ENCODE measurements at places on chromosomes 5 and 9. TPM values are rescaled to one million over a fixed set of nuclear protein-coding genes. Genes with fewer than 3 reads are reported as not detected.

DNA sequence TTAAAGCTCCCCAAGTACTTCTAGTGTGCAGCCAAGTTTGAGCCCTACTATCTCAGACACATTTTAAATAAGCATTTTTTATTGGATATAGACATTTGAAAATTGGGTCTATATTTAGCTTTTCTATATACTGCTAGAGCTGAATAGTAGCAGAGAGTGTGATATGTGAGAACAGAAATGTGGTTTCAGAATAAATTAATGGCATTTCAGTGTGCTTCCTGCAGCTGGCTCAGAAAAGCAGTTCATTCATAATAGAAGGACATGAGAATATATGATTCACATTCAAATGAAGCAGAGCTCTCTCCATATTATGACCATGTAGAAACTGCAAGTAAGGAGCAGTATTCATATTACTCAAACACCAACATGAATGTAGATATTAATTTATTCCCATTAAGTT, 464.0 kb downstream of the PTPRD start:
- no peak overlapping the region for H3K27ac ChIP-seq
- no peaks in the 10 kb centered on the region for H3K36me3 ChIP-seq
- H3K4me3 ChIP-seq, result no peak overlapping the region
- no peaks in the 10 kb centered on the region for H3K27me3 ChIP-seq
- no peak for DNase-seq

- H3K27ac ChIP-seq, result no peak overlapping the region
- no peaks in the 10 kb centered on the region for H3K27me3 ChIP-seq
- H3K4me1 ChIP-seq, result no peaks in the 10 kb centered on the region
- no peak overlapping the region for H3K4me3 ChIP-seq
Measured at GRCh38 chr9:108691614-108692013, 164.2 kb downstream of the ACTL7B start.

PTGES gene
- total RNA-seq, result 0.25 TPM

GRCh38 chr5:102312586-102313370, 16.7 kb upstream of the SLCO4C1 start:
- no peak overlapping the region for H3K27ac ChIP-seq
- DNase-seq, result no peak
- H3K36me3 ChIP-seq, result no peaks in the 10 kb centered on the region
- no peaks in the 10 kb centered on the region for H3K4me1 ChIP-seq

- H3K4me3 ChIP-seq, result peak overlapping the region; percentile 54
- DNase-seq, result no peak
- no peaks in the 10 kb centered on the region for H3K36me3 ChIP-seq
- no peaks in the 10 kb centered on the region for H3K27me3 ChIP-seq
- peaks cover 23% of the 10 kb centered on the region for H3K4me1 ChIP-seq
- H3K27ac ChIP-seq, result peak overlapping the region; percentile 92
Measured at GRCh38 chr5:154753792-154754191, 1.4 kb upstream of the LARP1 start.

- H3K36me3 ChIP-seq, result no peaks in the 10 kb centered on the region
- DNase-seq, result no peak
- no peak overlapping the region for H3K27ac ChIP-seq
- no peaks in the 10 kb centered on the region for H3K4me1 ChIP-seq
- no peak overlapping the region for H3K4me3 ChIP-seq
Measured at GRCh38 chr9:116208417-116209232, 55.0 kb downstream of the PAPPA start.

- no peaks in the 10 kb centered on the region for H3K4me1 ChIP-seq
- H3K27ac ChIP-seq, result no peak overlapping the region
- no peaks in the 10 kb centered on the region for H3K27me3 ChIP-seq
- H3K36me3 ChIP-seq, result no peaks in the 10 kb centered on the region
- no peak for DNase-seq
Measured at GRCh38 chr9:70484232-70485130, 70.0 kb upstream of the KLF9 start.

ASTN2 gene
- 2.4 TPM for total RNA-seq

SEMA5A gene
- 2.9 TPM for total RNA-seq

DNA sequence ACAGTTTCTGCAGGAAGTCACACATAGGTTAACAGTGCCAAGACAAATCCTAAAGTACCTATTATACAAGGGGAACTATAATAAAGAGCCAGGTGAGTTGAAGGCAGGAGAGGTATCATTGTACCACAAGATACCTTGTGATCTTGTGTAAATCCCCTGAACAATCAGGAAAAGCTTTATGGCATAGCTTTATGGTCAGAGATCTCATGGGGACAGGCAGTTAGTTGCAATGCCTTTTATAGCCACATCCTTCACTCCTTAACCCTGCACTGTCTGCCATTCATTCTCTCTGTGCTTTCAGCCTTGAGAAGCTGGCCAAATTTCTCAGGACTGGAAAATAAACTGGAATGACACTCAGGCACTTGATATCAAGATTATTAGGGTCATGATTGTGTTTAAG, 97.0 kb downstream of the GHR start:
- H3K4me1 ChIP-seq, result no peaks in the 10 kb centered on the region
- H3K27ac ChIP-seq, result no peak overlapping the region
- no peaks in the 10 kb centered on the region for H3K36me3 ChIP-seq
- no peak overlapping the region for H3K4me3 ChIP-seq
- no peaks in the 10 kb centered on the region for H3K27me3 ChIP-seq
- no peak for DNase-seq

GRCh38 chr5:153496835-153497234, 6.4 kb downstream of the GRIA1 start:
- no peaks in the 10 kb centered on the region for H3K36me3 ChIP-seq
- H3K27ac ChIP-seq, result no peak overlapping the region
- H3K4me3 ChIP-seq, result no peak overlapping the region
- no peak for DNase-seq

DNA sequence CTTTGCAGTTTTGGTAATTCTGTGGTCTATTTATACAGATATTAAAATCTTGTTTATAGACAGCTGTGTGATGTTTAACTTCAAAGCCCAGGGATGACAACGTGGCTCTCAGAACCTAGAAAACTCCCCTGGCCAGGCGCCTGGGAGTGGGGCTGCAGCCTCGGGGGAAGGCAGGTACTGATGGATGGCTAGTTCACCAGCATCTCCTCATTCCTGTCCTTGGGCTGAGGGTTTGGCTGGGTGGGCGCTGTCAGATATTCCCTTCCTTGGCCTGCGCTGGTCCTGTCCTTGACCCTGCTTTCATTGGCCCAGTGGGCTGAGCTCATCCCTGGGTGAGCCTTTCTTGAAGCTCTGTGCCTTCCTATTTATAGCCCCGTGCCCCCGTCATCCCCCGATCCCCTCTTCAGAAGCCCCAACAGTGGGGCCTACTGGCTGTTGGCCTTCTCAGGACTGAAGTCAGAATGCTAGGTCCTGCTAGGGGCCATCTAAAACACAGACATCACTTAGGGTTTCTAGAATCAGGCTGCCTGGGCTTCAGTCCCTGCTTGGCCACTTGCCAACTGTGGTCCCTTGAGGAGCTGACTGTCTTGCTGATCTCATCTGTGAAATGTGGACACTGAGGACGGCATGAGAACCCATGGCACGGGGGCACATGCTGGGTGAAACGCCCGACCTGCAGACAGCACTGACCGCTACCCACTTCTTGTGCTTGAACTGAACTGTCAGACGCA, 20.9 kb downstream of the SH3GLB2 start:
- H3K27me3 ChIP-seq, result no peaks in the 10 kb centered on the region
- H3K4me3 ChIP-seq, result no peak overlapping the region
- no peak overlapping the region for H3K27ac ChIP-seq
- H3K4me1 ChIP-seq, result peaks cover 4% of the 10 kb centered on the region
- DNase-seq, result no peak

DNA sequence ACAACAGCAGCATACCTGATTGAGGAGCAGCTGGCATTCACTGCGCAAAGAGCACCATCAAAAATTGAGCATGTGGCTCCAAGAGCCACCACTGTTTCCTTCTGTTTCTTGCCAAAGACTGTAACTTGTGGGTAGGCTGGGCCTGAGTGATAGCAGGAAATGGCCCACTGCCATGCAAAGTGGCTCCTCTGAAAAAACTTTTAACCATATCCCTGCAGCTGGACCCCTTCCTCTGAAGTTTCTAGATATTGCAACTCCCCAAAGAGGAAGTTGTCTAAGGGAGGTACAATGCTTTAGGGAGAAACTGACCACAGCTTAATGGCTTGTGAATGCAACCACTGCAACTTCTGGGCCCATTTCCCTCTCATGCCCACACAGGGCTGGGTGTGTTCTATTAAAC, 355.4 kb upstream of the PDE4D start:
- no peak for DNase-seq
- no peaks in the 10 kb centered on the region for H3K4me1 ChIP-seq
- no peak overlapping the region for H3K27ac ChIP-seq
- H3K36me3 ChIP-seq, result no peaks in the 10 kb centered on the region
- H3K4me3 ChIP-seq, result no peak overlapping the region
- H3K27me3 ChIP-seq, result no peaks in the 10 kb centered on the region

DNA sequence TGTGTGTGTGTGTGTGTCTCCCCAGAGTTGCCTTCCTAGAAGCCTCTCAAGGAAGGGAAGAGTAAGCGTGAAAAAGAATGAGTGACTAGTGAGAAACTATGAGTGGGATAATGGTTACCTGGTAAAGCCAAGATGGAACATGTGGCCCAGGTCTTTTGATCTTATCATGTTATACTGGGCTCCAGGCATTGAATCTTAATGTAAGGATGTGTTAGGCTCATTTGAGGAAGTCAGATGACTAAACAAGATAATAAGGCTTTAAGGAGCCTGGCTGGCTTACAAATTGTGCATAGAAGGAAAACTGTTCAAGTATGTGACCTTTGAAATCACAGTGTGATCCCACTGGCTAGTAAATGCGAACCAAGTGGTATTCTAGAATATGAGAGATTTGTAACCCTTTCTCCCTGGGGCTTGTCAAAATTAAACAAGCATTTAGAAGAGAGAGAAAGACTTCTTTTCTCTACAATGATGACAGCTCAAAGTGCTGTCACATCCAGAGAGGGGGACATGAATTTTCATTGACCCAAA, 29.9 kb upstream of the HMHB1 start:
- no peaks in the 10 kb centered on the region for H3K36me3 ChIP-seq
- H3K27ac ChIP-seq, result no peak overlapping the region
- H3K27me3 ChIP-seq, result no peaks in the 10 kb centered on the region

PCA3 gene
- total RNA-seq, result not detected

GRCh38 chr5:123874600-123875201, 362.7 kb downstream of the CSNK1G3 start:
- no peaks in the 10 kb centered on the region for H3K27me3 ChIP-seq
- H3K27ac ChIP-seq, result no peak overlapping the region
- no peak overlapping the region for H3K4me3 ChIP-seq
- no peaks in the 10 kb centered on the region for H3K36me3 ChIP-seq
- DNase-seq, result no peak

SLC2A6 gene
- total RNA-seq, result 3.2 TPM

DNA sequence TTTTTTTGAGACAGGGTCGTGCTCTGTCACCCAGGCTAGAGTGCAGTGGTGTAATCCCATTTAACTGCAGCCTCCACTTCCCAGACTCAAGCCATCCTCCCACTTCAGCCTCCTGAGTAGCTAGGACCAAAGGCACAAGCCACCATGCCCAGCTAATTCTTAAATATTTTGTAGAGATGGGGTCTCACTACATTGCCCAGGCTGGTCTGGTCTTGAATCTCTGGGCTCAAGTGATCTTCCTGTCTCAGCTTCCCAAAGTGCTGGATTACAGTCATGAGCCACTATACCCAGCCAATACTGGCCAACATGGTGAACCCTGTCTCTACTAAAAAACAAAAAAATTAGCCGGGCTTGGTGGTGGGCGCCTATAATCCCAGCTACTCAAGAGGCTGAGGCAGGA, 6.8 kb downstream of the DCAF12 start:
- DNase-seq, result no peak
- H3K36me3 ChIP-seq, result peaks cover 54% of the 10 kb centered on the region
- no peak overlapping the region for H3K4me3 ChIP-seq
- H3K27me3 ChIP-seq, result no peaks in the 10 kb centered on the region

GADD45G gene
- 15.6 TPM for total RNA-seq

DNA sequence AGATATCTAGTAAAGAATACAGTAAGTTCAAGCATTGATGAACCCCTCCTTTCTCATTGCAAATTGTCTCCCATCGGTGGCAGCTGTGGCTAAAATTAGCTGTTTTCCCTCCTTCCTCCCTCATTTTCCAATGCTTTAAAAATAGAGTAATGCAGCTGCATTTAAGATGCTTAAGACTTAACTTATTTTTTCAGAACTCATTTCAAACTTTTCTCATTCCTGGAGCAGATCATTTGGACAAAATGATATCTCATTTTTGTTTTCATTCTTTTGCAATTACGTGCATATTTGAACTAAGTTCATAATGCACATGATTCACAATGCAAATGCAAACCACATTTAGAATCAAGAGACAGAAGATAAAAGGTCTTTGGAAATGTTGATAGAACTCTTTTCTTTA, 14.6 kb downstream of the HSPB3 start:
- DNase-seq, result no peak
- H3K4me3 ChIP-seq, result no peak overlapping the region
- H3K36me3 ChIP-seq, result no peaks in the 10 kb centered on the region
- H3K27me3 ChIP-seq, result no peaks in the 10 kb centered on the region
- no peaks in the 10 kb centered on the region for H3K4me1 ChIP-seq
- H3K27ac ChIP-seq, result no peak overlapping the region

- H3K27ac ChIP-seq, result no peak overlapping the region
- H3K36me3 ChIP-seq, result no peaks in the 10 kb centered on the region
- no peaks in the 10 kb centered on the region for H3K4me1 ChIP-seq
Measured at GRCh38 chr9:19988281-19988680, 199.4 kb upstream of the SLC24A2 start.

THBS4 gene
- total RNA-seq, result 0.47 TPM

- DNase-seq, result no peak
- no peak overlapping the region for H3K27ac ChIP-seq
- H3K4me3 ChIP-seq, result no peak overlapping the region
- H3K36me3 ChIP-seq, result no peaks in the 10 kb centered on the region
- no peaks in the 10 kb centered on the region for H3K4me1 ChIP-seq
- peaks cover 9% of the 10 kb centered on the region for H3K27me3 ChIP-seq
Measured at GRCh38 chr9:92147030-92147851, 32.0 kb upstream of the SPTLC1 start.

C5orf46 gene
- not detected for total RNA-seq

DNA sequence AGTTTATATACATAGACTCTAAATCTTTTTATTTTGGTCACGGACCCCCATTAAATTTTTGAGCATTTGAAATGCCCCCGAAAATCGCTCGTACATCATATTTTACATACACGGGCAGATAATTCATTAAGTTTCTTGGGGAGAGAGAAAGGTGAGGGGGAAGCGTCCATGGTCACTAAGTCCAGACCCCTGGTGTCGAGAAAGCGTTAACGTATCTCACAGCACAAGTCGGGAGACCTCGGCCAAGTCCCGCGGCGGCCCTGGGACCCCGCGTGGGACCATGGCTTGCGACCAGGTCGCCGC, 794 bp downstream of the PTBP3 start:
- H3K4me3 ChIP-seq, result peak overlapping the region; percentile 75
- H3K27me3 ChIP-seq, result no peaks in the 10 kb centered on the region
- H3K27ac ChIP-seq, result peak overlapping the region; percentile 72
- no peak for DNase-seq
- H3K4me1 ChIP-seq, result peaks cover 11% of the 10 kb centered on the region

GRCh38 chr5:1033178-1033577, 24.6 kb downstream of the NKD2 start:
- H3K4me3 ChIP-seq, result no peak overlapping the region
- H3K27ac ChIP-seq, result no peak overlapping the region
- H3K4me1 ChIP-seq, result no peaks in the 10 kb centered on the region
- DNase-seq, result no peak
- no peaks in the 10 kb centered on the region for H3K27me3 ChIP-seq
